ENCODE measurements at places on chromosomes 3 and 15.

GRCh38 chr3:15207836-15208504 is 1.9 kb downstream of the CAPN7 start:
- peak; percentile 14 for DNase-seq

GRCh38 chr3:101065962-101066361 is 72.7 kb upstream of the ABI3BP start:
- no peak for DNase-seq

DNA sequence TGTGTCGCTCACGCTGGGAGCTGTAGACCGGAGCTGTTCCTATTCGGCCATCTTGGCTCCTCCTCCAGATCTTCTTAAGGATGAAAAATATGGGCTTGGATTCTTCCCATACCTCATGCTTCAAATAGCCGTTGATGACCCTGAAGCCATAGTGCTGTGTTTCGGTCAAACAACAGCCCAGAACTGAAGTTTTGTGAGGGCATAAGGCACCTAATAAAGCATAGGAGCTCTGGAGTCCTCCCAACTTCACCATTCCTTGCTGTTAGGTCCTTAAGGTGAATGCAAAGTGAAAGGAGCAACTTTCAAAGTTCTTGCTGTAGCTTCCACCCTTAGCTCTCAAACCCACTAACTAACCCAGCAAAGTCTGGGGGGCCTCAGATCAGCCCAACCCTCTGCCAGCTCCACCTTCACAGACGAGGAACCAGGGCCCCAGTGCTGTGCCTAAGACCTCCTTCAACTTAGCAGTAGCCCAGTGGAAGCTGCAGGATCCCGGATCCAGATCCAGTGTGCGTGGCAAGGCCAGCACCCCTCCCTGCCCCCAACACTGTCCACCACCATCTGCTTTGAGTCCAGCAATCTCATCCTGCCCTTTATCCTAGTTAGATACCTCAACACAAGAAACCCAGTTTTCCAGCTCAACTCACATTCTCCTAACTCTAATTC is at the start of gene GRK7:
TSS of gene GRK7 (plus strand) at position 321 of the 663 bp plus-strand sequence. CDS start 14,877 bp downstream, outside the sequence.
- no peak for DNase-seq

DNA sequence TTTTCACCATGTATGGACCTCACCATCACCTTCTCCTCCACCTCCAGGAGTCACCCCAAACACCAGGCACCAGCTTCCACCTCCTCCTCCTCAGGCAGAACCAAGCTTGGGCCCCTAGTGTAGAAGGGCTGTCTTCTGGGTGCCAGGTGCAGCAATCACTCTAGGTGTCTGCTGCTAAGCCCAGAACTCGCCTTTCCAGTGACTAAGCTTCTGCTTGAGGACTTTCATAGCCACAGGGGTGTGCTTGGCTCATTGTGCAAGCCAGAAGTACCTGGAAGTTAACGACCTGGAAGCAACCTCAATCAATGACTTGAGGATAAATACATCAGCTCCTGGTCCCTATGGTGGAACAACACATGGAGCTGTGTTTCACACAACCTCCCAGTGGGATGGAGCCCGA is 49.8 kb upstream of the PXYLP1 start:
- DNase-seq, result no peak

GRCh38 chr15:62334536-62334935 is 169.5 kb upstream of the C2CD4B start:
- no peak for DNase-seq

GRCh38 chr15:73053398-73053723 is 1.1 kb downstream of the NEO1 start:
- peak; percentile 3 for DNase-seq

- peak; percentile 60 for DNase-seq
Measured at GRCh38 chr3:33277193-33277882, at the start of gene FBXL2. Gene FBXL2 (plus strand): TSS chr3:33277442. CDS start chr3:33277513, 71 bp downstream.

DNA sequence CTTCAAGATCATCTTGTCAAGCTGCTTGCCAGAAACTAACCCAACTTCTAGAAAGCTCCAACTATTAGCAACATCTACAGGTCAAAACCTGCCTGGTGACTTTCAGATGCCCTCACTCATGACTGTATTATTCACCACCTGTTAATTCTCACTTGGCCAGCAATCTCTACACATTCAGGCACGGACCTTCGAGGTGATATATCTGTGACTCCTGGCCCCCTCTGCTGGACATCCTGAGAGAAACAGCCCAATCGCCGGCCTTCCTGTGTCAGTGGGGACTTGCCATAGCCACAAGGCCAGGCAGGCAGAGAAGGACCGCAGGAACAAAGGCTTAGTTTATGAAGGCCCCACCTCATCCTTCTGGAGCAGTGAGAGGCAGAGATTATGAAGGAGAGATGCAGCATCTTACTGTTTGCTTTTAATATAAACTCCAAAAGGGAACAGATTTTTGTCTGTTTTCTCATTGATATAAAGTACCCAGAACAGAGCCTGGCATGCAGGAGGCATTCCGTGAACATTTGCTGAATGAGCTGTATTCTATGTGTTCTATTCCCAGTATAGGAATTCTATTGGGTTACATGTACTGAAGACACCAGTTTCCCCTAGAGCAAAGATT is 24.4 kb upstream of the OCA2 start:
- DNase-seq, result peak; percentile 86

DNA sequence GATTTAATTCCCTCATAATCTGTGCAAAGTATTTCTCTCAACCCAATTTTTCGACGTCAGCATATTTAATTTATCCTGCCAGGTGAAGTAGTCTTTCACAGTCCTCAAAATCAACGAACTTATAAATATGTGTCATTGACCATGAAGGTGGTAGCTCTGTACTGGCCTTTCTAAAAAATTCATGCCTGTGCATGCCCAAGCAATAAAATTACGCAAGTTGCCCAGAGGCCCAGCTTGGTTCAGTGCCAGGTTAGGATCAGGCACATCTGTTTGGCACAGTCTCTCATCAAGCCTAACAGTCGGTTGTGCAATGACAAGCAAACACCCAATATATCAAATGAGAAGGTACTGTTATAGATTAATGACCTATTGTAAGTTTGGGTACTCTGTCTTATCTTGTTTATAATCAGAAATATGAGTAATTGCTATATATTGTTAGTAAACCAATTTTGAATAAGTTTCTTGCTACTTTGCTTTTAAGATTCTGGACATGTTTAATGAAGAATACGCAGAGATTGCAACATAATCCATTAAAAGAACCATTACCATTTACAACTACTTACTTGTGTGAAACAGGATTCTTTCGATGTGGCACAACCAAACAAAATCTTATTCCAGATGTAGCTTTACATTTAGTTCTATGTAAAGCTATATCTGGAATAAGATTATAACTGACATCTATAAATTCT is 159.0 kb upstream of the IL12A start:
- DNase-seq, result peak; percentile 74

DNA sequence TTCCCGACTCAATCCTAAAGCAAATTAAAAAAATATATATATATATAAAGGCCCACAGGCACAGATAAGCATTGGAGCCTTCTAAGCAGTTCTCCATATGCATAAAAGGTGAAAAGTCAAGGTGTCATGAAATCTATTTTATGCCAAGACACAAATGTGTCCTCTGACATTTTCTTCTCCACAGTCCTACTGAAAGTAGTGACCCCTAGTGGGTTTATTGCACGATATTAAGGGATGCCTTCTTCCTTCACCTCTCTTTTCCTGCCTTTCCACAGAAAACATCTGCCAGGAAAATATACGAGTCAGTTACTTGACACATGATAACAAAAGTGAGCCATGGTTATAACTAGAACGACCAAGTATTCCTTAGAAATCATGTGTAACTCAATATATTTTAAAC is 303.2 kb downstream of the TIGIT start:
- DNase-seq, result peak; percentile 4

- peak; percentile 15 for DNase-seq
Measured at GRCh38 chr3:185988816-185989175, 51.0 kb upstream of the TRA2B start.

- no peak for DNase-seq
Measured at GRCh38 chr3:151383956-151384355, 597 bp downstream of the P2RY12 start.

DNA sequence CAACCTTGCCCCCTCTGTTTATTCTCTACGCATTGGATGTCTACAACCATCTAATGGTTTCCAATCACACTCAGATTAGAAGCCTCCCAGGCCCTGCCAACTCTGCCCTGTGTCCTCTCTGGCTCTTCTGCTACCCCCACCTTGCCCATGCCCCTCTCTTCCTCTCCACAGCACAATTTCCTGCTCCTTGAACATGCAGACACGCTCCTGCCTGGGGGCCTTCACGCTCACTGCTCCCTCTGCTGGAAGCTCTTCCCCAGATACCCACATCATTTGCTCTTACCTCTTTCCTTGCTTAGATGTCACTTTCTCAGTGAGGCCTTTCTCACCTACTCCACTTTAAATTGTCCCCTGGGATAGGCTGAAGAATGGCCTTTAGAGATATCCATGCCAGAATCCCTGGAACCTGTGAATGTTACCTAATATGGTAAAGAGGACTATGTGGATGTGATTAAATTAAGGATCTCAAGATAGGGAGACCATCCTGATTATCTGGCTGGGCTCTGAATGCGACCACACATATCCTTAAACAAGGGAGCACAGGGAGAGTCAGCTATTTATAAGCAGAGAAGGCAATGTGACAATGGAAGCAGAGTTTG is 9.9 kb downstream of the KY start:
- peak; percentile 67 for DNase-seq

DNA sequence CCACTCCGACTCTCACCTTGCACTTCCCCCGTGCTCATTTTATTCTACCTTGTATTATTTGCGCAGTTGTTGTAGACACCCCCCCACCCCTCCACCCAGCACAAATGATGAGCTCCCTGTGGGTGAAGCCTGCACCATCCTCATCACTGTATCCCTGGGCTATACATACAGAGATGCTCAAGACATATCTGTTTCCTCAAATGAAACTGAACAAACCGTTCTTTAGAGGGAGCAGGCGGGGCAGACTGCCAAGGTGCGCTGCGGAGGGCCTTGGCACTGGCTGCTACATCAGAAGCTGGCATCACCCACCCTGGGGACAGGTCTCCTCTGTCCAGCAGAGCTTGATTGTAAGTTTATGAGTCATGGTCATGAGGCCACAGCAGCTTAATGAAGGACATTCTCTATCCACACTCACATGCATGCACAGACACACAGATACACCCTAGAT is 29.0 kb downstream of the ADCY5 start:
- DNase-seq, result no peak

DNA sequence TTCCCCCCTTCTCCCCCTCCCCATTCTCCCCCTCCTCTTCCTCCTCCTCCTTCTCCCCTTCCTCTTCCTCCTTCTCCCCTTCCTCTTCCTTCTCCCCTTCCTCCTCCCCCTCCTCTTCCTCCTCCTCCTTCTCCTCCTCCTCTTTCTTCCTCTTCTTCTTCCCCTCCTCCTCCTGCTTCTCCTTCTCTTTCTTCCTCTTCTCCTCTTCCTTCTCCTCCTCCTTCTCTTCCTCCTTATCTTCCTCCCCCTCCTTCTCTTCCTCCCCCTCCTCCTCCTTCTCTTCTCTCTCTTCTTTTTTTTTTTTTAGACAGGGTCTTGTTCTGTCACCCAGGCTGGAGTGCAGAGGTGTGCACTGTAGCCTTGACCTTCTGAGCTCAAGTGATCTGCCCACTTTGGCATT is 21.2 kb upstream of the LCTL start:
- no peak for DNase-seq

- no peak for DNase-seq
Measured at GRCh38 chr3:179250803-179251476, at the start of gene KCNMB3. Gene KCNMB3 (minus strand): TSS chr3:179251114. CDS start chr3:179250990, 124 bp downstream.

- DNase-seq, result no peak
Measured at GRCh38 chr15:71332431-71333004, 217.2 kb downstream of the THSD4 start.

DNA sequence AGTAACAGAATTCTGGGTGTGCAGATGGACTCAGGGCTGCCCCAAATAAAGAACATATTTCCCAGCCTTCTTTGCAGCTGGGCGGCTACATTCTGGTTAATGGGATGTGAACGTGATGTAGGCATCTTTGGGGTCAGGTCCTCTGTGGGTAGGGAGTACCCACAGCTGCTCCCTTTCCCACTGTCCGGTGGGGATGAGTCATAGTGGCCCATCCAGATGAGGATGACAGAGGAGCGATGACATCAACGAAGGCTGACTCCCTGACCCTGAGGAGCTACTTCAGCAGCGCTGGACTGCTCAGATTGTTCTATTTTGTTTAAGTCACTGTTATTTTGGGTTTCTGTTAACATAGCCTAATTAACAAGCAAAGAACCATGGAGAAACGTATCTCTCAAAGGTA is 38.0 kb downstream of the SRPRB start:
- no peak for DNase-seq

DNA sequence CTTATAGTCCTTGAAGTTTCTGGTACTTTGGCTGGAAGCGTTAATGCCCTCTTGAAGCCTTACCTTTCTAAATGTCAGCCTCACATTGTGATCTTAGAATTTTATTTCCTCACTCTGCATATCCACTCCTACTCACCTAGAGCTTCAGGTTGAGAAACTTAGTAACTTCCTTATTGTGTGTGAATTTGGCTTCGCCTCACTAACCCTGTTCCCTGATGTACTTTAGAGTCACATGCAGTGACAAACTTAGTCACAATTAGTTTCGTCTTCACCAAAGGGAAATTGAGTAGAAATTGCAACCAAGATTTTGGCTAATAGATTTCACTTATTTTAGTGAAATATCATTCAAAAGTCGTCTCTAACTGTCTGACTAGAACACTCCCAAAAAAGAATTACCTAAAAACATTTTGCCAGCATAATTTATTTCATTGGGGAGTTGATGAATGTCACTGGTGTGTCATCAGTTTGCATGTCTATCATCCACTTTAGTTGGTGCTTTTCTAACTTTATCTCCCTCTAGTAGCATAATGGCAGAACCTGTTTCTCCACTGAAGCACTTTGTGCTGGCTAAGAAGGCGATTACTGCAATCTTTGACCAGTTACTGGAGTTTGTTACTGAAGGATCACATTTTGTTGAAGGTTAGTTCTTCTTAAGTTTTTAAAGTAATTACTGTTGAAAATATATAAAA is 960 bp downstream of the MFN1 start:
- peak; percentile 46 for DNase-seq

GRCh38 chr3:2477620-2478019 is 379.0 kb downstream of the CNTN4 start:
- DNase-seq, result no peak

- no peak for DNase-seq
Measured at GRCh38 chr3:131630807-131631206, 128.0 kb upstream of the MRPL3 start.

DNA sequence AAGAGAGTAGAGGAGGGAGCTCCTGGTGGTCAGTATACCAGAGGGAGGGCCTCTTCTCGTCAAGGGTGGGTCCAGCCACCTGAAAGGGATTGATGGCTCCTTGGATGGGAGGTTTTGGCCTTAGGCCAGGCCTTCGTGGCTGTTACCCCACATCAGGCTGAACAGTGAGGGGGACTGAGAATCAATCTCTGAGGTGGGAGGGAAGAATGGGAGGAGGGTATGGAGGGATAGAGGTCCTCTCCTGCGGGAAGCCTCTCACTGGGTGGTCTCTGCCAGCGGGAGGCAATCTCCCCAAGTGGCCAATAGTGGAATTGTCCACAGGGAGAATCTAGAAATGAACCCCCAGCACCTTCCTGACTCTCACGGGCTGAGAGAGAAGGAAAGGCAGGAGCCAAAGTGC is 53.5 kb downstream of the BSN start:
- peak; percentile 16 for DNase-seq

GRCh38 chr3:67809370-67809935 is 155.0 kb upstream of the SUCLG2 start:
- DNase-seq, result no peak
